ENCODE measurements at places on chromosomes 6 and 20.

DNA sequence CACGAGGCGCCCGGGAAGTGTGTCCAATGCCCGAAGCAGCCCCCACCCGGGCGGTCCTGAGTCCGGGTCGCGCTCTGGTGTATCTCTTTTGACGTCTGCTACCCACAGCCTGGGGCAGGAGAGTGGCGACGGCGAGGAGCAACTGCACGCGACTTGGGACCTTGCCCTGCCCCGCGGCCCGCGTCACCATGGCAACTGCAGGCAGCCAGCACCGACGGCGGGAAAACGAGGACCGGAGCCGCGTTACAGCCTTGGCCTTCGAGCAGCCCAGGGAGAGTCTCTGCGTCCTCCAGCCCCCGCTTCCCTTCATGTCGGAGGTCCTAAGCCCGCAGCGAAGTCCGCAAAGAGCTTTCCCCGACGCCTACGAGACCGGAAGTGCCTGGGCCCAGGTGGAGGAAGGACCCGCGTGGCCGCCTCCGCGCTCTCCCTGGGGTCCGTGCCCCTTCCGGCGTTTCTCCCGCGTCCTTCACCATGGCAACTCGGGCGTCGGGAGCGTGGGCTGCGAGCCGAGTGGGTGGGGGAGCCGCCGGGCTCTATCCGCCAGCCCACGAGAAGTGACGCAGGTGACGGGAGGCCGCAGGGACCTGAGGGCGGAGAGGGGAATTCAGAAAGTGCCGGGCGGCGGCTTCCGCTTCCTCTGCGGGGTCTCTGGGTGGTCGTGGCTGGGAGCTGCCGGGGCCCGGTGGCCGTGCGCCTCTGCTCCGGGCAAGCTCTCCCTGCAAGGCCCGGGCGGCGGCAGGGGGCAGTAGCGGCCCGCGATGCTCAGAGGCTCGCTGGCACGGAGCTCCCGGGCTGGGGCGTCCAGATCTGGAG, 88.6 kb upstream of the TGM3 start:
- peak; percentile 79 for DNase-seq

- no peak for DNase-seq
Observed at GRCh38 chr20:48794360-48794759, 33.4 kb downstream of the PREX1 start.

DNA sequence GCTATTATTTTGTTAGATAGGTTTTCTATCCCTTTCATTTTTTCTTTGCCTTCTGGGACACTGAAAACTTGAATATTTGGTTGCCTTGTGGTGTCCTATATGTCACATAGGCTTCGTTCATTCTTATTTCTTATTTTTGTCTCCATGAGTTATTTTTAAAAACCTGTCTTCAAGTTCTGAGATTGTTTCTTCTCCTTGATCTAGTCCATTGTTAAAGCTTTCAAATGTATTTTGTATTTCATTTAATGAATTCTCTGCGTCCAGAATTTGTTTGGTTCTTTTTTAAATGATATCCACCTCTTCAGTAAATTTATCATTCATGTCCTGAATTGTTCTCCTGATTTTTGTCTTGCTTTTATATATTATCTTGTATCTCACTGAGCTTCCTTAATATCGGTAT, 243.2 kb upstream of the BMP2 start:
- DNase-seq = no peak

DNA sequence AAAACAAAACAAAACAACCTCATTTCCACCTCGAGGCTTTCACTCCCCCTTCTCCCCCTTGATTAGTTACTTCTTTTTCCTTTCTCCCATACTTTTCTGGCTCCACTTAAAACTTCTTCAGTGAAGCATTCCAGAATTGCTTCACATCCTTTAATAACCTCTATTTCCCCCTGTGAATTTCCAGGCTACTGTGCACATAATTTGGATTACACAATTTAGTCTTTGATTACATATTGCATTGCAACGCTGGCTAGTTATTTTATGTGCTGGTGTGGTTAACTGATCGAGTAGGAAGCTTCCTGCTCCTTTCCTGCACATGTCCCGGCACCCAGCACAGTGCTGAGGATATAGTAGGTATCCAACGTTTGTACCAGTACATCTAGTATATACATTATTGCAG, 28.1 kb upstream of the EEF1E1 start:
- no peak for DNase-seq

DNA sequence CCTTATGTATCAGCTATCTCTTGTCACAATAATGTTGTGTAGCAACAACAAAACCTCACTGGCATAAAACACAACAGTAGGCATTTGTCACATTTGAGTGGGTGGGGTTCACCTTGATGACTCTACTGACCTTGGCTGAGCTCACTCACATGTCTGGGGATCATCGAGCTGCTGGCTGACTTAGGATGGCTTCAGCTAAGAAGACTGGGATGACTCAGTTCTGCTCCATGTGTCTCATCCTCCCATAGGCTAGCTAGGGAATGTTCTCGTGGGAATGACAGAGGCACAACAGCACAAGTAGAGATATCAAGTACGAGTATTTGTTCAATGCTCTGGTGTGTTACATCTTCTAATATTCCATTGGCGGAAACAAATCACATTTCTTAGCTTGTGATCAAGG, 167.9 kb downstream of the PLCB1 start:
- no peak for DNase-seq

- DNase-seq = no peak
Observed at GRCh38 chr6:98590997-98591396, 243.4 kb upstream of the POU3F2 start.

DNA sequence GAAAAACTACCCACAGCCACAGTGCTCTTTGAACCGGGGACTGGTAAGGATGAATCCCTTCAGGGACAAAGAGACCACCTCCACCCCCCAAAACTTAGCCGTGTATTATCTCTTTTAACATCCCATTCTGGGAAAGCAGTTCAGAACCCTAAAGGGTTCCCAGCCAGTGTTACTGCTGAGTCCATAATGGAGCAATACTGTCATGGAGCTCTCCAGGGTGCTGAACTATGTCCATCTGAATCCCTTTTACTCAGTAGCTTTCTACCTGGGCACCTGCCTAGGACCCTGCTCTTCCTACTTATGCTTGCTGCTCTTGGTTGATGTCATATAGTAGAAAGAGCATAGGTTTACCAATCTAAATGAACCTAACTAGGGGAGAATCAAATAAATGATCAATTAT, 22.3 kb upstream of the SAYSD1 start:
- peak; percentile 31 for DNase-seq

DNA sequence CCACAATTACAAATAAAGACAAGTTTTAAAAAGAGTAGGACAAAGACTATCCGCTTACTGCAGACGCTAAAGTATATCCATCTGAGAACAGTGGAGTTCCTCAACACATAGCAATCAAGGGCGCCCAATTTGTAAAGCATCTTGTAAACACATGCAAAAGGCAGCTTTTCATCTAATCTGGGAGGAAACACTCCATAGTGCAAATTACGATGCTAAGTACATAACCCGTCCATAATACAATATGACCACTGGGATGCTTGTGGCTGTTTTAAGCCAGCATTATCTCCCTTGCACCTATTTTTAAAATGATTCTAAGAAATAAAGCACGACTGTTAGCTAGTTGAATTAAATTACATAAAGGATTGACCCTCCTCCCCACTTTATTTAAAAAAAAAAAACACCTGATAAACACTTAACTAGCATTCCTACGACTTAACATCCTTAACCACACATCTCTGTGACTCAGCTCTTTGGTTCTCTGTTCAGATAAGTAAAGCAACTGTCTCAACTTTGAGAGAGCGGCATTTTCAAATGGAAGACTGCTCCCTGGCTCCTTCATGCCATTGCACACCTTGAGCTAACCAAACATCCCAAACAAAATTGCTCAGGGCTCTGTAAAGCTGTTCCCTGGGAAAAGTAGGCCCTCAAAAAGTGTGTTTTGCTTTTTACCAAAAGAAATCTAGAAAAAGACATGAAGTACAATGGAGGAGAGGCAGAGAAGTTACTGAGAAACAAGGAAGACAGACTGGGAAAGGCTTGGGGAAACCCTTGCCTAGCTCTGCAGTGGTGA, 14.2 kb downstream of the SLC22A23 start:
- no peak for DNase-seq

GRCh38 chr6:160101277-160102205, 20.1 kb upstream of the SLC22A1 start:
- DNase-seq = no peak

DNA sequence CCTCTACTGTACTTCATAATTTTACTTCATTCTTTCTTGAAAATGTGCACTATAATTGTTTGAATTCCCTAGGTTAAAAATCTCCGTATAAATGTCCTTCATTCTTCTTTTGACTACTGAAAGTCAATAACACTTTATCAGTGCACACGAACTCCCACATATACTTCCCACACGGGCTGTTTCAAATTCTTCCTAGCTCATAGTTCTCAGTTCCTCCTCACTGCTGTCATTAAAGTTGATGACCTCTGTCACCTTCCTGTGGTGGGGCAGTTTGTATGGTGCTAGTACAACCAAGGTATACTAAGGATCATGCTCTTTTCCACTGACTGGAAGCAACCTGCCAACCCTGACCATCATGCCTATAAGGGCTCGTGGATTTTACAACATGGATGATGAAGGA, 40.0 kb upstream of the CD2AP start:
- no peak for DNase-seq

DNA sequence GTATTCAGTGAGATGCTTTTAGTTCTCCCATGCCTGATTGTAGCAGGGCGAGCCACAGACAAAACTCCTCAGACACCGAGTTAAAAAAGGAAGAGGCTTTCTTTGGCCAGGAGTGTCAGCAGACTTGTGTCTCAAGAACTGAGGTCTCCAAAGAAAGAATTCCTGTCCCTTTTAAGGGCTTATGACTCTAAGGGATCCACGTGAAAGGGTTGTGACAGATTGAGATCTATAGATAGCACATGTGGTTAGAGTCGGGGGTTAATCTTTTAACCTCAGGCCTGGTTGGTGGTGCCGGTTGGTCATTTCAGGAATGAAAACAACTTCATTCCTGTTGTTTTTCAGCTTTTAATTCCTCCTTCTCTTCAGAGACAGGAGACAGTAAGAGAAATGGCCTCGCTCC, 168.8 kb upstream of the GRIK2 start:
- DNase-seq = no peak

- no peak for DNase-seq
Observed at GRCh38 chr6:96899019-96899418, 1.3 kb upstream of the NDUFAF4 start.

GRCh38 chr6:89977808-89978748, 83.8 kb downstream of the GJA10 start:
- no peak for DNase-seq

GRCh38 chr6:166318227-166318626, 10.0 kb upstream of the PRR18 start:
- DNase-seq = no peak

DNA sequence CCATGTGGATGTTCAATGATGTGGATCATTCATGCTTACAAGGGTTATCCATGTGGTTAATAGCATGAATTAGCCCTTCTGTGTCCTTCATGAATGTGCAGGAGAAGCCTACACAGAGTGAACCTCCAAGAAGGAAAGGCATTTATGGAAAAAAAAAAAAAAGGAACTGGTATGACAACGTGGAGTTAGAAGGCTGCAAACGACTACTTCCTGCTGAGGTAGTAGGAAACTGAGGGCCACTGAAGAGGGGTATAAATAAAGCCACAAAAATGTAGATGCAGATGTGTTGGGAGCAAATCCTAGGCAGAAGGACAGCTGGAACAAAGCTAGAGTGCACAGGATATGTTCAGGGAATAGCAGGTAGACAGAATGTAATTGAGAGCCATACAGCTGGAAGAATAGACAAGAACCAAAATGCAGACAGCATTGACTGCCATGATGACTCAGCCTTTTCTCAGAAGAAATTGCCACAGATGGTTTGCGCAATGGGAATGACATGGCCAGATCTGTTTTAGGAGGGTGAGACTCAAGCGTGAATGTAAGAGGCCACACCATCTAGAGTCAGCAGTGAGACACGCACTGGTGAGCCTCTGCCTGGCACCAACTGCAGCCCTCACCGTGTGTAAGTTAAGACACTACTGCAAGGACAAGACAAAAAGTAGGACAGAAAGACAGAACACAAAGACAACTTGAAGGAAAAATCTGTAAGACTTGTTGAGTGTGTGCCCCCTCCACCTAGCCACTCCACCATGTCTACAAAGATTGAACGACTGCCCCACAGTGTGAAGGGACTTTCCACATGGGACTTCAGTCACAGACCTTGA, 79.8 kb downstream of the KIF13A start:
- DNase-seq = no peak

DNA sequence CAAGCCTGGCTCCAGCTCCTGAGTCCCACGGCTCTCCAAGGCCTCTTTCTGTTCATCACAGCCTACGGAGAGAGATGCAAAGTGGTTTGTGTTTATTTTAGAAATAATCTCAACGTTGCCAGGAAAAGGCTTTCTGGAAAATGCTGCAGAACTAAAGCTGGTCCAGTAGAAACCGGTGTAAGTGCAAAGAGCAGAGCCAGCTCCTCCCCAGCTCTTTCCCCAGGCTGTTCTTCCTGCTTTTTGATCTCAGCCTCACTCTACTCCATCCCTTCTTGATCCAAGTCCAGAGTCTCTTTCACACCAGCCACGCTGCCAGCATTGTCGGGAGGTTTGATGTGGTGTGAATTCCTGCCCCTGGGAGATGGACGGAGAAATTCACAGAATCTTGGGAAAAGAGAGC, 69.8 kb downstream of the TMEM170B start:
- no peak for DNase-seq

DNA sequence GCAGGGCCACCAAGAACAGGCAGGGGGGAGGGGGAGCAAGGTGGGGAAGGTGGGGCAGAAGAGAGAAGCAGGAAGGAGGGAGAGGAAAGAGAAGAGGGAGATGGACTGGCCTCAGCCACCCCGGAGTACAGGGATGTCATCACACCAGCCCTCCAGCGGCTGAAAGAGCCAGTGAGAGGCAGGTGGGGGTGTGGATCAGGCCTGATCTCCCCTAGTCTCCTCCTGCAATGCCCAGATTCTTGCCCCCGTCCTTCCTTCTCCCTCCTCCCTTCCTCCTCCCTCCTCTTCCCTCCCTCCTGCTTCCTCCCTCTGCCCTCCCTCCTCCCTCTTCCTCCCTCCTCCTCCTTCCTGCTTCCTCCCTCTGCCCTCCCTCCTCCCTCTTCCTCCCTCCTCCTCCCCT, 61.5 kb downstream of the YTHDF1 start:
- peak; percentile 10 for DNase-seq

DNA sequence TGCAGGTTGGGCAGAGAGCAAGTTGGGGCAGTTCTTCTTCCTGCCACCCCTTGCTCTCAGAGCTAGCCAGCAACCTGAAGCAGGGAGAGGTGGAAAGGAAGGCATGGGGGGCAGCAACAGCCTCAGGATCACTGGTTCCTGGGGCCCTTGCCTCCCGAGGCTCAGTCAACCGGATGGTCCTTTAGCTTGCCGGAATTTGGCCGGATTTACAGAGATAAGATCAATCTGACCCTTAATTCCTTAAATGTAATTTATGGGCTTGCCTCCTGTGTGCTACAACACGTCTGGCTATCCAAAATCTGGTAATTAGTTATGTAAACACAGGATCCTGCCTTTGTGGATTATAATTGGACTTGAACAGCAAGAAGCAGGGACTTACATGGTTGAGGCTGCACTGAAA, 19.5 kb upstream of the TCP11 start:
- DNase-seq = no peak

GRCh38 chr20:63641792-63642523, 11.3 kb downstream of the STMN3 start:
- DNase-seq = peak; percentile 98

All from activated naive CD8-positive, alpha-beta T cell treated with anti-CD3 and anti-CD28 coated beads, Interleukin-2, amount 10 ng/mL, durations not matched to agents 7 days and 5 days (primary cell).